ENCODE measurements at places on chromosomes 7 and 10.

- DNase-seq, result no peak
Measured at GRCh38 chr7:116570306-116570705, 45.5 kb downstream of the CAV1 start.

GRCh38 chr7:74202841-74203556 lies 6.8 kb upstream of the LAT2 start:
- DNase-seq, result peak; percentile 31

- no peak for DNase-seq
Measured at GRCh38 chr10:31693491-31693890, 235.1 kb downstream of the ARHGAP12 start.

GRCh38 chr7:29309041-29309854 lies 114.7 kb downstream of the CHN2 start:
- DNase-seq, result no peak

DNA sequence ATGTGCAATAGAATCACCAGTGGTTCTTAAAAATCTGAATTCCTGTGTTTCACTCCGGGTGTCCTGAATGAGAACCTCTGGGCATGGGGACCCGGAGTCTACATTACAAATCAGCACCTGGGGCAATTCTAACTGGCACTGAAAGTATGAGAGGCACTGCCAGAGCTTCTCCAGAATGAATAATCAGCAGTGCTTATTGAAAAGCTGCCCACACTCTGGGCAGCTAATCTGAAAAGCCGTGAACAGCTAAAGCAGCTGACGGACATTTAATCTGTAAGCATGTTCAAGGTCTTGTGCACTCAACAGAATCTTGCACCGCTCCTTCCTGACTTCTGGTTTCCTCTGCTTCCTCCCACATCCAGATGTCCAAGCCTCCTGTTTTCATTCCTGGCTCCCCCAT lies 113.3 kb upstream of the KIF5B start:
- DNase-seq, result no peak

DNA sequence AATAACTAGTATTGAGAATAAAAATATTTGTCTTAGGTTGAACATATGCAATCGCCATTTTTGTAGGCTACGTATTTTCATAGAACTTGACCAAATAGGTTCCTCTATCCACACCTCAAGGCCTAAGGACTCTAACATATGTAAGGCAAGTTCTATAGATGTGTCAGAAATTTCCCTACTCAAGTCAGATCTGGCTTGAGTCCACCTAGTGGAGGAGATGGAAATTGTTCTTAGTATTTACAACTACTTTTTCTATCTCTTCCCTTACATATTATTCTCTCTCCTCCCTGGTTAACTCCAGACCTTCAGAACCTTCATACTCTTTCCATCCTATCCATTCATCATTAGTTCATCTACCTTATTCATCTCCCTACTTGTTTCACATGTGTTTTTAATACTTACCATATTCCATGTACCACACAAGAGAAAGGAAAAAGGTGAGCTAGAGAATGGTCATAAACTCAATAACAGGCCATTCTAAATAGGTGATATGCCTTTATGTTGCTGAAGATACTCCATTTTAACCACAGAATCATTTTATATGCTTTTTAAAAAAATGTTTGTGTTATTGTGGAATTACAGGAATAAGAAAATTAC lies 174.5 kb upstream of the HDAC9 start:
- DNase-seq, result no peak

Measured in globus pallidus (tissue), 1 donor.